ENCODE measurements at places on chromosomes 4 and X. TPM values are rescaled to one million over a fixed set of nuclear protein-coding genes. Genes with fewer than 3 reads are reported as not detected.

DNA sequence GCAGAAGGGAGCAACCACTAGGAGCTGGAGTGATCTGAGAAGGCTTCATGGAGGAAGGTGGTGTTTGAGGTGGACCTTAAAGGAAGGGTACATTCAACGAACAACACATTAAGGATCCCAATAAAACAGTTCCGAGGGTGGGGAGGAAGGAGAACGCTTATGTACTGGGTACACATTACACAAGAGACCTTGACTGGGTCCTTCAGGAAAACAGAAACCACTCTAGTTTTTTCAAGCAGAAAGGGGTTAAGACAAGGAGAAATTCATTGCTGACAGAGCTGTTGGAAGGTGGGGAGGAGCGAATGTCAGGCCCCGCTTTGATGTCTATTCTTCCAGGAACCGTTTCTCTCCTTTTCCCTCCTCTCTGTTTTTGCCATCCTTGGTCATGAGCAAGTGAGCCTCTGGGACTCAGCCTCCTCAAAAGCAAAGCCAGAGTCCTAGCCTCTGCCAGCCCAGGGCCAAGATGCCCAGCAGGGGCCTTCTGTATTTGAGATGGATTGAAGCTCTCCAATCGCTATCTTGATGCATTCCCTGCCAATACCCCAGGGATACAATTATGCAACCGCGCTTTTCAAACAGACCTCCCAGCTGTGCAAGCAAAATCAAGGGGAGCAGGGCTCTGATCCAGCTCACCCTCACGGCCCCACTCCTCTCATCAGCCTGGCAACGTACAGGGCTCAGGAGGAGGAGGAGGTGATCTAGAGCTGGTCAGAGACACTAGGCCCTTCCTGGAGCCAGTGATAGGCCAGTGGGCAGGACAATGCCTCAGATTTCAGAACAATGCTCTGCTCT, 48.4 kb downstream of the ZBTB49 start:
- no peak for DNase-seq

GRCh38 chr4:106618956-106619355, 250.4 kb upstream of the GIMD1 start:
- no peak for DNase-seq

- no peak for DNase-seq
These were observed 116.6 kb upstream of the FAT1 start for GRCh38 chr4:186840222-186840701.

- no peak for DNase-seq
These were observed 31.2 kb downstream of the ATG4A start for GRCh38 chrX:108122748-108123147.

DNA sequence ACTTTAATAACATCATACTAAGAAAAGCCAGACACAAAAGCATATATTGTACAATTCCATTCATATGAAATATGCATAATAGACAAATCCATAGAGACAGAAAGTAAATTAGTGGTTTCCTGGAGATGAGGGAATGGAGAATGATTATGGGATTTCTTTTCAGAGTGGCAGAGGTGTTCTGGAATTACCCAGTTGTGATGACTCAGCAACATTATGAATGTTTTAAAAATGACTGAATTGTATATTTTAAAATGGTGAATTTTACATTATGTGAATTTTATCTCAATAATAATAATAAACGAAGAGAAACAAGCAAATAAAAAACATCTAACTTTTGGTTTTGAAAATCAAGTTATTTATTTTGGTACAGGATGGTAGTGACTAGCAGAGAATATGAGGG, 11.2 kb downstream of the ZXDA start:
- DNase-seq = no peak

DNA sequence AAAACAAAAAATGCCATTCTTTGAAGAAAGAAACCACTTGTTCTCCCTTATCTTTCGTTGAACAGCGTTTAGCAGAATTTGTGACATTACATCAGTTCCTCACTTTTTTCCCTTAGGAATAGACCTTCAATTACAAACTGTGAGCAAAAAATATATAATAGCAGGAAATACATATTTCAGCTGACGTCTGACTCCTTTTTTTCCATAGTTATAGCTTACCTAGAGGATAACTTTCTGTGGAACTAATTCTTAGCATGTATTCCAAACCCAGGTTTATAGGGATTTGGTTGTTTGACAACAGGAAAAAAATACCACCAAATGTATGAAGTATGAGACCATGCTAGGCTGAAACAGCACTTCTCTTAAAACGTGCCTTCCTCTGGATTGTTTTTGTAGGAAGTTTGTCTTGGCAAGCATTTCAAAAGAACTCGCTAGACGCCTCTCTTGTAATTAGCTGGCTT, 2.0 kb upstream of the LIMCH1 start:
- no peak for DNase-seq

GRCh38 chrX:150060406-150060805, 122.1 kb upstream of the EOLA2 start:
- DNase-seq = no peak

GRCh38 chr4:10403633-10404445, 53.4 kb downstream of the ZNF518B start:
- DNase-seq = peak; percentile 22

DNA sequence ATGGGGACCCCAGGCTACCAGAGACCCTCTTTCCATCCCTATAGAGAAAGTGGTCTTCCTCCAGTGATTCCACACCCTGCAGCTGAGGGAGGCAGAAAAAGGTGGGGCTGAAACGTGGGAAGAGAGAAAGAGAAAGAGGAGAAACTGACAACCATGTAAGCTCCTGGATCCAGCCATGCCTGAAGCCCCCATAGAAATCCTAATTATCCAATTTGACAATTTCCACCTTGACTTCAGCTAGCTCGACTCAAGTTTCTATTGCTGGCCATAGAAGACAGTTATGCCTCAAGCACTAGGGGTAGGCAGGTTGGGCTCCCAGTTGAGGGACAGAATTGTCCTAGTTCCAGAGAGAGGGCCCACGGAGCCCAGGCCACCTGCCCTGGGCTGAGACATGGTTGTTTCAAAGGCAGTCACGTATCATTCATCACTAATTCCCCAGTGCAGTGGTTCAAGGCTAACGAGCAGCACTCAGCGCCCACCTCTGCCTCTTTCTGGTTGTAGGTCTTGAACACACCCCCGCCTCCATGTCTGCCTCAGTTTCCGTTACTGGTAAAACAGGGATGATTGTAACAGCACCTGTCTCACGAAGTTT, 39.8 kb upstream of the ASMTL start:
- DNase-seq = no peak

DNA sequence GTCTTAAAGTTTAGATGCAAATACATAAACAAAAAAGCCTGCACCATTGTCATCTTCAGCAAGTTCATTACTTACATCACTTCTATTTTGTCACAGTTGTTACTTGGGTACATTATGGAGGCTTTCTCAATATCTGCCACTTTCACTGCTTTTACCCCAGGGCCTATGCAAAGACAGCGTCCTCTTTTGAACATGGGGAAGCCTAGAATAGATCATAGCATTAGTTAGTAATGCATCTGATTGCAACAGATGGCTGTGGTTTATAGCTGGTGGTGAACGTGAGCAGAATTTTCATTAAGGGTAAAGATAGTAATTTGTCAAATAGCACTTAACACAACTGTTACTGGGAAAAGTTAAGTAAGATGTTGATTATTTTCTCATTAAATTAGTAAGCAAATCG, 729 bp downstream of the CXCL11 start:
- DNase-seq = no peak

DNA sequence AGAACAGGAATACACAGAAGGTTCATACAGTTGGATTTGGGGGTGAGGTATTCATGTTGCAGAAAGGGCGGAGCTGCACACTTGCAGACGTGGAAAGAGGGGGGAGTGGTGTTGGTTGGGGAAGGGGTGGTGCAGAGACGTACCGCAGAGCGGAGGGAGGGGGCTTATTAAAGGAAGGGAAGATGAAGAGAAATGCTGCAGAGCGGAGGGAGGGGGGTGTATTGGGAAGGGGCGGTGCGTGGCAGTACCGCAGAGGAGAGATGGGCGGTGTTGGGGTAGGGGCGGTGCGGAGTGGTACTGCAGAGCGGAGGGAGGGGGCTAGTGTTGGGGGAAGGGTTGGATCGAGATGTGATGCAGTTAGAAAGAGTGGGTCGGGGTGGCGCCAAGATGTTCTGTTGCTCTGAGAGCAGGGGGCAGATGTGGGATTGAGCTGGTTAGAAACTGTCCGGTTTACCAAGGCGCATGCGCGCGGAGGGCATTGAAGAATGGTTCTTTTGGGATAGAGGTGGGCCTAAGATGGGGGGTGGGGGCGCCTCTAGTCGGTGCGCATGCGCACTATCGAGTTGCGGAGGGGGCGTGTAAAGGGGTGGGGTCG, 900 bp downstream of the TRO start:
- peak; percentile 96 for DNase-seq

Gene ANOS1
- 115 TPM for total RNA-seq

Data from spinal cord (tissue), 10 donors.